Left ventricle myocardium inferior (tissue), 1 donor: ENCODE measurements at places on chromosomes 1 and 21. TPM values are rescaled to one million over a fixed set of nuclear protein-coding genes. Genes with fewer than 3 reads are reported as not detected.

DNA sequence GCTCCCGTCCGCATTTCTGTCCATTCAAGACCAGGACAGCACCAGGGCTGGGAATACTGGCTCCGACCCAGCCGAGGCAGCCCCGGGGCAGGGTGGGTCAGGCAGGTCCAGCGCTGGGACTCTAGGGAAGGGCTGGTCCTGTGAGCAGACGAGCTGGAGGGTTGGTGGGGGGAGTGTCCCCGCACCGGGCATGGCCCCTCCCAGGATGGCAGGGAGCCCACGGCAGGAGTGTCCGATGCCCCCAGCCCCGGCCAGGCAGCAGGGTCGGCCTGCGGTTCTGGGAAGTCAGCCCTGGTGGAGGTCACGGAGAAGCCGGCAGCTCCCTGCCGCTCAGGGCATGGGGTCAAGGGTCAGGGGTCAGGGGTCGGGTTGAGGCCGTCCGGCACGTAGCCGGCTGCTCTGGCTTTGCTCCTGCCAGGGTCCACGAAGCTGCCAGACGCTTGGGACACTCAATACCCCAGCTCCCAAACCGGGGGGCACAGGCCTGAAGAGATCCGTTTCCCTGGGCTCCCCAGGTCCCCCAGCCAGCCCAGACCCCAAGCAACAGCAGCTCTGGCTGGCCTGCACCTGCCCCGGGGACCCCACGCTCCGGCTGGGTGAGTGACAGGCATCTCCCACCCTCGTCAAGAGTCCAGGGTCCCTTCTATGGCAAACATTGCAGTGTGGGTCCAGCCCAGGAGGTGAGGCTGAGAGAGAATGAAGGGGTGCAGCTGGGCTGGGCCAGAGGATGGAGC is 6.7 kb downstream of the C1QTNF12 start:
- H3K4me1 ChIP-seq: peaks cover 23% of the 10 kb centered on the region
- peaks cover 72% of the 10 kb centered on the region for H3K27me3 ChIP-seq
- no peak overlapping the region for H3K27ac ChIP-seq
- H3K36me3 ChIP-seq: no peaks in the 10 kb centered on the region
- H3K4me3 ChIP-seq: no peak overlapping the region
- DNase-seq: no peak

DNA sequence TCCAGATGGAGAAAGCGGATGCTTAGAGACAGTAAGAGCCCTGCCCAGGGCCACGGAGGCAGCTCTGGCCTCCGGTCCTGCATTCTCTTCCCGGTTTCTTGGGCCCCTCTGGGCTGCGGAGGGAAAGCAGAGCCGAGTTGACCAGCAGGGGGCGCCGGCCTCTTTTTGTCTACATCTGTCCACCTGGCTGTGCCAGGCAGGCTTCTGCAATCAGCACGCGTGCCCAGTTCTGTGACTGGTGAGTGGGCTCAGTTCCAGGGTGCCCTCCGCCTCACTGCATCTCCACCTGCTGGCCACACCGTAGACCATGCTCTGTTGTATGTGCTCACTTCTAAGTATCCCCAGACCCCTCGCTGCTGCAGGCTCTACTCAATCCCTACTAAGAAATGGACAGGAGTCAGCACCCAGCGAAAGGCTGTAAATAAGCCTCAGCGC is 6.7 kb upstream of the HUNK start:
- peaks cover 41% of the 10 kb centered on the region for H3K27me3 ChIP-seq
- no peak overlapping the region for H3K4me3 ChIP-seq
- DNase-seq: peak; percentile 88
- no peak overlapping the region for H3K27ac ChIP-seq
- H3K36me3 ChIP-seq: no peaks in the 10 kb centered on the region

- H3K36me3 ChIP-seq: no peaks in the 10 kb centered on the region
- H3K4me3 ChIP-seq: no peak overlapping the region
- peaks cover 12% of the 10 kb centered on the region for H3K4me1 ChIP-seq
- no peak for DNase-seq
- H3K27me3 ChIP-seq: peaks cover 33% of the 10 kb centered on the region
Observed at GRCh38 chr1:27935721-27936120, 921 bp downstream of the SMPDL3B start.

DNA sequence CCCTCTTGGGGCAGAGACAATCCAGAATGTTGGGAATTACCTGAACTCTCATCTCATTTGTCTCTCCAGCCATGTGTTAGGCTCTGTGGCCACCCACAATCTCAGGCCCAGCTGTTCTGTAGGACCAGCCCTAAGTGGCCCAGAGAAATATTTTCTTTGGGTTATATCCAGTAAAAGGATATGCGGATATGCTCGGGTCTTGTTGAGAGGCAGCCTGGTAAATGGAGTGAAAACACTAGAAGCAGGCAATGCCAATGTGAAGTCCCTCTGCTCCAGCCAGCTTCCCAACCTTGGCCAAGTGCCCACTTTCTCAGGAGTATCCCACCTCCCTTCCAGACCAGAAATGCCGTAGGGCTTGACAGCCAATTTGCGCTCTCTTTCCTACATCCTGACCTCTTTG is 192.2 kb downstream of the ST6GALNAC3 start:
- DNase-seq: no peak
- no peak overlapping the region for H3K4me3 ChIP-seq
- H3K36me3 ChIP-seq: no peaks in the 10 kb centered on the region
- peaks cover 32% of the 10 kb centered on the region for H3K4me1 ChIP-seq
- no peaks in the 10 kb centered on the region for H3K27me3 ChIP-seq
- no peak overlapping the region for H3K27ac ChIP-seq

GRCh38 chr21:27818847-27819246 is 852.0 kb upstream of the ADAMTS5 start:
- H3K27me3 ChIP-seq: no peaks in the 10 kb centered on the region
- H3K4me1 ChIP-seq: peaks cover 24% of the 10 kb centered on the region
- H3K27ac ChIP-seq: peak overlapping the region; percentile 43
- H3K4me3 ChIP-seq: no peak overlapping the region
- no peaks in the 10 kb centered on the region for H3K36me3 ChIP-seq
- DNase-seq: no peak

Gene LCE1F
- not detected for total RNA-seq

Gene LAMTOR2
- total RNA-seq: 55.0 TPM
